ENCODE measurements at places on chromosomes 13 and 19.

DNA sequence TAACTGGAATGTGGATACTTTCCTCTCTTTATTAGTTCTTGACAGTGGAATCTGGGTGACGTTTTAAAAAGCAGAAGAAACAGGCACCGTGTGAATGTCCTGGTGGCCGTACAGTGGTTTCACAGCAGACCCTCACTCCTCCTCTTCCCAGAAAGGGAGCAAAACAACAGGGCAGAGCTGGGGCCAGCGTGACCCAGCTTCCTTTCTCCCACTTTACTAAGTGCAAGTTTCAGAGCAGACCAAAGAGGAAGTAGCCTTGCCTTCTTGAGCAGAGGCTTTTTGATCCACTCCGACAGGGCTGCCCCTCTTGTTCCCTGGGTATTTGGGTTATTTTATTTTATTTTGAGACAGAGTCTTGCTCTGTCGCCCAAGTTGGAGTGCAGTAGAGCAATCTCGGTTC lies 19.6 kb upstream of the C19orf33 start:
- DNase-seq, result no peak

DNA sequence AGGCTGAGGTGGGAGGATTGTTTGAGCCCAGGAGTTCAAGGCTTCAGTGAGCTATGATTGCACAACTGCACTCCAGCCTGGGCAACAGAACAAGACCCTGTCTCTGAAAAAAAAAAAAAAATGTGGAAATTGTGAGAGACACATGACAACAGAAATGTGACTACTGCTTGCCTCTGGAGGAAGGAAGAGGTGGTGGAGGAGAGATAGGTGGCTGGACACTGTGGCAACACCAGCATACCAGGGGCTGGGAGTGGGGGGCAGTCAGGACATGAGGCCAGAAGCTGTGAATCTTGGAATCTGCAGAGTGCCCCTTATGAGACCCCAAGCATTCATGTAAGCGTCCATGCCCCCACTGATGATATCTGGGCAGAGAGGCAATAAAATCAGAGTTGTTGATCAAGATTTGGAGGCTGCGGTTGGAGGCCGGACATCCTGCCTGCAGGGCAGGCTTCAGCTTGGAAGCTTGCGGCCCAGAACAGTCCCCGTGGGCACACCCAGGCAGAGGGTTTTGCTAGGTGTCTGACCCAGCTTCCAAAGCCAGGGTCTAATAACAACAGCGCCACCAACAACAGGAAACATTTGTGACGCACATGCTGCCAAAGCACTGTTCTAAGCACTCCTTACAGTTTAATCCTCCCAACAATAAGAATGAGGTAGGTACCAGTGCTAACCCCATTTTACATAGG lies 16.9 kb downstream of the FAM187B start:
- DNase-seq, result peak; percentile 29

DNA sequence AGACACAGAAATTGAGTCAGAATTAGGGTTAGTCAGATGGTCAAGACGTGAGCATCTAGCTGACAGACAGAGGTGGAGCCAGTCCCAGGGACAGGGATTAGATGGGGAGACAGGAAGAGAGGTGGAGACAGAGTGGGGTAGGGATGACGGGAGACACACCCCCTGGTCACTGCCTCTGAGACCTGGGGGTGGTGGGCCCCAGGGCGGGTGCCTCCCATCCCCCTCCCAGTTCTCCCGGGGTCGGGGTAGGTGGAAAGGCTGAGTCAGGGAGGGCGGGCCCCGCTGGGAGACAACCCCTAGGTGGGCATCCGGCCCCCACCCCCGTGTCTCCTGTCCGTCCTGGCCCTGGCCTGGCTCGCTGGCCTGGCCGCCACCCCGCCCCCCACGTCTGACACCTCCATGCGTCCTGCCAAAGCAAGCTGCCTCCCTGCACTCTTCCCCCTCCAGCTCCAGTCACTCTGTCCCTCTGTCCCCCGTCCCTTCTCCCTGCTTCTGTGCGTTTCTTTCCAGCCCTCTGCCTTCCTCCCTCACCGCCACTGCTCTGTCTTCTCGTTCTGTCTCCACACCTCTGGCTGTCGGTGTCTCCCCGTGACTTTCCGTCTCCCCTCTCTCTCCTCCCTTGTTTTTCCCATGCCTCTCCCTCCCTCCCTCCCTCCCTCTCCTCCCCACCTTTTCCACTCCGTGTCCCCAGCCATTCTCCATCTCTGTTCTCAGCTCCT lies 15.1 kb downstream of the CCDC97 start:
- DNase-seq, result no peak

DNA sequence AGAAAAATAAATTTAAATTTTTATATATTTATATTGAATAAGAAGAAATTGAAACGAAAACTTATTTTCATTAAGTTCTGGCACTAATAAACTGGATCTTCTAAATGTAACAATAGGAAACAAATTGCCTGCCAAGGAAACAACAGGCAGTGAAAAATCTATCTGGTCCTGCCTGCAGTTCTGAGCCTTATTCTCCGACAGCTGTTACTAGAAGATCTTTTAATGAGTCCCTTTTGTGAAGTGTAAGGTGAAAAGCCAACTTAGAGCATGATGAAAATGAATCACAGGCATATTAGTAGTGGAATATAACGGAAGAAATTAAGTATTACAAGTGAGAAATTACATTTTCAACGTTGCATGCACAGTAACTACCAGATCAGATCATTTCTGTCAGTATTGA lies 1002.7 kb upstream of the PCDH20 start:
- DNase-seq, result no peak

DNA sequence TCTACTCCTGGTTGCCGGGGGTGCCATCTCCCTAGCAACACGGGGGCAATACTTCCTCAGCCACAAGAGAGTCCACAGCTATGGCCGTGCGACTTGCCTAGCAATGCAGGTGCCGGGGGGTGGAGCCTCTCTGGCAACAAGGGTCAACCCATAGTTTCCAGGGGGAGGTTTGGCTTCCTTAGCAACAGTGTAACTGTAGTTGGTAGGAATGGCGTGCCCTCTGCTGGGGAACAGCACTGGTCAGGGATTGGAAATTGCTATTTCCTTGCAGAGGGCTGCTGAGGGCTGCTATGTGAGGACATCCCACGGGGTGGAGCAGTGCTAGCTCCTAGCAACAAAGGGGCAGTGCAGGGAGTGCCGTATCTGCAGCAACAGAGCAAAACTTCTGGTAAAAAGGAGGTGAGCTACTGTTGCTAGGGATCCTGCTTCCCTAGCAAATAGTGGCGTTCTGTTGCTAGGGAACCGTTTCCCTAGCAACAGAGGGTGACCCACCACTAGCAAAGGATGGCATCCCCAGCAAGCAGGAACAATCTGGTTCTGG lies 7.0 kb upstream of the TMC4 start:
- DNase-seq, result no peak

GRCh38 chr13:80870186-80870585 lies 529.3 kb upstream of the SPRY2 start:
- DNase-seq, result no peak

DNA sequence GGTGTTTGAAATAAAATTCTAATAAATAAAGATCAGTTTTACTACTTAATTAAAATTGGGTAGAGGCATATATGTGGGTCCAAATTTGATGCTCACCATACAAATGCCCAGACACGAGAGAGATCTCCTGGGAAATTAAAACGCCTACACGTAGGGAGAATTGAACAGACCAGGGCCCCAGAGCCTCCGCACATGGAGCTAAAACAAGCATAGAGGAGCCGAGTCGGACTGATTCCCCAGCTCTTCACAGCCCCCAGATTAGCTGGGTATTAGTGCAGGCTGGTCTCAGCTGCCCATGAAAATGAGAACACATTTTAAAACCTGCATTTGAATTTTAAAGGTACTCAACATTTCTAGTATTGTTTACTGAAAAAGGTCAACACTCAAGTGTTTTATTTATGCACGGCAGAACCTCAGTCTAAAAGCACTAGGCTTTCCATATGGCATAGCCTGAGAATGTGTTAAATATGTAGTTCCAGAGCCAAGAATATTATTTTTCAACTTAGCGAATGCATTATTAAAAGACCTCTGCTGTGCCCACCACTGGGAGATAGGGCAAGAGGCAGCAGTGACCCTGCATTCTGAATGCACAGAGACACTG lies 344.8 kb downstream of the ENOX1 start:
- no peak for DNase-seq

- DNase-seq, result no peak
These were observed 50.9 kb upstream of the ANKRD10 start for GRCh38 chr13:110965755-110966134.

GRCh38 chr19:33689138-33689746 lies 67.5 kb downstream of the CHST8 start:
- DNase-seq, result no peak

DNA sequence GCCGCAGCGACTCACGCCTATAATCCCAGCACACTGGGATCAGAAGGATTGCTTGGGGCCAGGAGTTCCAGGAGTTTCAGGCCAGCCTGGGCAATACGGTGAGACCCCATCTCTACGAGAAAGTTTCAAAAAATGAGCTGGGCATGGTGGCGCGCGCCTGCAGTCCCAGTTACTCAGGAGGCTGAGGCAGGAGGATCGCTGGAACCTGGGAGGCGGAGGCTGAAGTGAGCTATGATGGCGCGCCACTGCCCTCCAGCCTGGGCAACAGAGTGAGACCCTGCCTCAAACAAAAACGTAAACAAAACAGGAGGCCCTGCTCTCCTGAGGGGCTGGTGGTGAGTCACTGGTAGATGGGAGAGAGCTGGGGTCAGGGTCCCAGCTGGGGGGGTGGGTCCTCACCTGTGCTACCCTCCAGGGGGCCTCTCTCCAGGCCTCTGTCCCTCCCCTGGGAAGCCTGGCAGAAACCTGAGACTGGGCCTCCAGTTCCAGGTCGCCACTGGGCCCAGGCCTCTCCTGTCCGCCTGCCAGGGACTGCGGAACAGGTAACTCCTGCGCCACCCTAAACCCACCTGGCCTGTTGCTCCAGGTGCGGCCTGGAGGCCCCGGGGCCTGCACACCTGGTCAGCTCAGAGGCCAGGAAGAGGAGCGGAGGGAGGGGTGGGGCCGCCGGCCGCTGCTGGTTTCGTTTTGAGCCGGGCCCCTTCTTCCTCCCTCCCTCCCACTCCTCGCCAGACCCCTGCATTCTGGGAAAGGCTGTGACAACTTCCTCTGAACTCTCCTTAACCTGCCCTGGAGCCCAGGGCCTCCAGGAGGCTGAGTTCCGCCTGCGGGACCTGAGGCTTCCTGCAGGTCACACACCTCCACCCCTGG lies 17.2 kb upstream of the ZBTB7A start:
- no peak for DNase-seq

DNA sequence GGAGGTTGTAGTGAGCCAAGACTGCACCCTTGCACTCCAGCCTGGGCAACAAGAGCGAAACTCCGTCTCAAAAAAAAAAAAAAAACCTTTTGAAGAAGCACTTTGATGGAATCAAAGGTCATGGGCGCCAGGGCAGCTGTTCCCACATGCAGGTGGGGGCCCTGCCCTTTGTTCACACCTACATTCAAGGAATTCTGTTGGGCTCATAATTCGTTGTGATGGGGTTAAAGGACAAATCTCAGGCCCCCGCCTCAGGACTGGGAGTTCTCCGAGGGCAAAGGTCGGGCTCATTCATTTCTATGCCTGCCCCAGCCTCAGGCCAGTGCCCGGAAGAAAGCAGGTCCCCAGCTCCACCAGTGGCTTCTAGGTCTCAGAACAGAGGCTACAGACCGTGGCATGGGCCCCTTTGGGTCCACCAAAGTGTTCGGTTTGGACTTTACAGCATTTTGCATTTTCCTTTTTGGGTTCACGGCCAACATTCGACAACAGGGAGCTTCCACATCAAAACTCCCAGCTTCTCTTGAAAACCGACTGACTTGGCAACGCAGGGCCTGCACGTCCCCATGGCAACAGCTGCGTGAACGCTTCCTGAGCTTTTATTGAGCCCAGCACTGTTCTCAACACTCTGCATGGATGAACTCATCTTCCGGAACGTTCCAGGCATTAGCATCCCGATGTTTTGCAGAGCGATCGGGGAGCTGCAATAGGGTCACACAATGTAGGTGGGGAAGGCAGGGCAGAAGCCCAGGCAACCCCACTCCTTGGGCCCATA lies 10.1 kb upstream of the GTF2F1 start:
- DNase-seq, result no peak

GRCh38 chr13:70310396-70311119 lies 202.3 kb upstream of the KLHL1 start:
- no peak for DNase-seq

- no peak for DNase-seq
These were observed 49.1 kb upstream of the EHD2 start for GRCh38 chr19:47663911-47664771.

DNA sequence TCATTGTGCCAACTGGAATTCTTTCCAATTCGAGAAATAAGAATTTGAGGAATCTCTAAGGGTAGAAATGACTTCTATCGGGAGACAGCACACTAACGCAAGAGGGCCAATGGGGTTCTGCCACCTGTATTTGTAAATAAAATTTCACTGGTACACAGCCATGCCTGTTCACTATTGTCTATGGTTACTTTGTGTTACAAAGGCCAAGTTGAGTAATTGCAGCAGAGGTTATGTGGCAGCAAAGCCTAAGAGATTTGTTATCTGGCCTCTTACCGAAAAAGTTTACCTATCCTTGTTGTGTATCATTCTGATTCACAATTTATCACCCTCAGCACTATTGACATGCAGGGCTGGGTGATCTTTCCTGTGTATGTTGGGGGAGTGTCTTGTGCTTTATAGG lies 278.0 kb downstream of the KLF5 start:
- DNase-seq, result no peak

DNA sequence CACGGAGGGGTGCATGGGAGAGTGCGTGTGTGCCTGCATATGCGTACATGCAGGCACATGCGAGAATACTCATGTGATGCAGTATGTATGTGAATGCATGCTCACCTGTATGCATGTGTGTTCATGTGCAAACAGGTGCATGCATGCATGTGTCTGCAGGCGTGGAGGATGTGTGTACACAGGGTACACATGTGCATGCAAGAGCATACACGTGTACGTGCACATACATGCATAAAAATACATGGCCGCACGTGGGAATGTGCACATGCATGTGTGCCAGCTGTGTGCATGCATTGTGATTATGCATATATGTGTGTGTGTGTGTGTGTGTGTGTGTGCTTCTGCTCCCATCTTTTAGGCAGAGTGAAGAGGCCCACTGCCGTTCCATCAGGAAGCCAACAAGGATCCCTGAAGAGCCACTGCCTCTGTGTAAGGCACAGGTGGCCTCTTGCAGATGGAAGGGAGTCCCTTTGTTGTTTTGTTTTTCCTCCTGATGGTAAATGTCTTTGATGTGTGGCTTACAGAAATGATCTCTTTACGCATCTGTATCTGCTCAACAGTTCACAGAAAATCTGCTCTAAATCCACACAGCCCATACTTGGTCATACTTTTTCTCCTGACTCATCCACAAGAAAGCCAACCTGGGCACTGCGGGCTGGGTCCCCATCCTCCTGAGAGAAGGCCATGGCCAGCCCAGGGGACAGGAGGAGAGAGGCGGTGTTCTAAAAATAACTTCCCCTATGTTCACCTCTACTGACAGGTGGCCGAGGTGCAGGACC lies 50.7 kb downstream of the KLF2 start:
- DNase-seq, result no peak

DNA sequence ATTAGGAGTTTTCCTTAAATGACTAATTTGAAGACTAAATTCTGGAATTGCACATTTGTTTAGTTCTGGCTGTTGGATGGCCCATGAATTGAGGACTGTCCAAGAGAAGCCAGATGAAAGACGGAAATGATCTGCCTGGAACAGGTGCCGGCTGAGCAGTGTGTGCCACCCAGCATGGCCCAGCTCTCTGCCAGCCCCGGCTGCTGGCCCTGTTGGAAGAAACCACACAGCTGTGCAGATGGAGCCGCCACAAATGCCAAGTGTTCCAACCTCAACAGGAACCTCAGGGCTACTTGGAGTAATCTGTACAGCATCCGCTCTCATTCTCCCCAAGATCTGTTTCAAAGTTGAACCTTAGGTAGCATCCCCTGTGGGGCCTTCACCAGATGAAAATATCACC lies 67.0 kb upstream of the STARD13 start:
- DNase-seq, result no peak

- no peak for DNase-seq
These were observed 4.2 kb downstream of the CYTH2 start for GRCh38 chr19:48473161-48473966.
